HL-60 (cell line): ENCODE measurements at places on chromosomes 11 and 22.

DNA sequence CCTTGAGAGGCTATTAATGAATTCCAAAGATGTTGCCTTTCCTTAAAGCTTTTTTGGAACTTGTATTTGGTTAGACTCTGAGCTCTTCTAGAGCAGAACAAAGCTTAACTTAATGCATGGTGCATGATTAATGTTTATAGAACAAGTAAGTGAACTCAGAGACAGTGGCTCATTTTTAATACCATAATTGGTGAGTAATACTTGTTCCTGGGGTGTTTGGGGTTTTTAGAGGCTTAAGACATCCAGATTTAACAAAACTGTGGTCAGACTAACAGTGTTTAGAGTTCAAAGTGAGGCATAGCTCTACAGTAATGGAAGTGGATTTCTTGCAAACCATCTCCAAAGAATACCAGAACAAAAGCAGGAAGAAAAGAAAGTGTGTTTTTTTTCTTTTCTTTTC, 73.7 kb upstream of the CTSC start:
- DNase-seq: no peak

- peak; percentile 81 for DNase-seq
These were observed 1.3 kb upstream of the BBS1 start for GRCh38 chr11:66509131-66509561.

DNA sequence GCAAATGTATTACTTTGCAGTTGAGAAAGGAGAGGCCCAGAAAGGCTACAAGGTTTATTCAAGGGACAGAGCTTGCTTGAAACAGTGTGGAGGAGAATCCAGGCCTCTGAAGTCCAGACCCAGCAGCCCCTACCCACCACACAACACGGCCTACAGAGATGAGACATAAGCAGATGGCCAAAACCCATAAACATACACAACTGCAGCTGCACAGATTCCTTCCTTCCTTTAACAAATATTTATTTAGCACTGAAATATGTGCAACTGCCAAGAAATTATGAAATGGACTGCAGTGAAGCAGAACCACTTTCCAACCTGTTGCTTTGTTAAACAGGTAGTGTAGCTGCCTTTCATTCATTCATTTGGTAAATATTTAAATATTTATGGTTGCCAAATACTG, 122.3 kb downstream of the SPATA19 start:
- DNase-seq: no peak

- DNase-seq: no peak
These were observed 89.6 kb upstream of the LRRC55 start for GRCh38 chr11:57092028-57092698.

DNA sequence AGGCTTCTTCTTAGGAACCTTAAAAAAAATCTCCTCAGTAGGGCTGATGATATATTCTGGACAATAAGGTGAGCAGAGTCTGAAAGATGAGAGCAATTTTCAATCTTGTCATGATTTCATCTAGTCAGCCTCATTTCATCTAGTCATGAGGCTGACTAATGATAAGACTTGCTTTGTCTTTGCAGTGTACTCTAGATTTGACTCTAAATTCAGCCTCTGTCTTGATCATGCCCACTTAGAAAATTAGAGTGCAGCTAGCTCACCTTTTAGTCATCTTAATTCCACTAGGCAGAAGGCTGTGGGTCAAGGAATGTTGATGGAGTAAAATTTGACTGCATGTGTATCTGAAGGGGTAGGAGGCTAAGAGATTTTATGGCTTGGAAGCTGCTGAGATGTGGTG, 5.5 kb downstream of the EHF start:
- DNase-seq: no peak
